HAP-1 (cell line): ENCODE measurements at places on chromosomes 3 and 15.

DNA sequence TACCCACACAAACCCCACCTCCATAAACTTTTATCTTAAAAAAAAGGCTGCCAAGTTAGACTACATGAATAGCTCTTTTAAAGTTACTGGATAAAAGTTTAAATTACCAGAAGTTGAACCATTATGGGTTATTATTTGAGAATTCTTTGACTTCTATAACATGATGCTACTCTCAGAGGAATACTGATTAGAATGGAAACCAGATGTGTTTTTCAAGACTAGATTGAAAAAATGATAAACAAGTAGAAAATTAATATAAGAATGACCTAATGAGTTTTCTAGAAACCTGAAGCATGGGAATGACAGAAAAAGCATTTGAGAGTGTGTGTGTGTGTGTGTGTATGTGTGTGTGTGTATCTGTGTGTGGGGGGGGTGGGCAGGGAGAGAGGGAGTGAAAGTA is 12.4 kb upstream of the FGF7 start:
- no peak for DNase-seq

DNA sequence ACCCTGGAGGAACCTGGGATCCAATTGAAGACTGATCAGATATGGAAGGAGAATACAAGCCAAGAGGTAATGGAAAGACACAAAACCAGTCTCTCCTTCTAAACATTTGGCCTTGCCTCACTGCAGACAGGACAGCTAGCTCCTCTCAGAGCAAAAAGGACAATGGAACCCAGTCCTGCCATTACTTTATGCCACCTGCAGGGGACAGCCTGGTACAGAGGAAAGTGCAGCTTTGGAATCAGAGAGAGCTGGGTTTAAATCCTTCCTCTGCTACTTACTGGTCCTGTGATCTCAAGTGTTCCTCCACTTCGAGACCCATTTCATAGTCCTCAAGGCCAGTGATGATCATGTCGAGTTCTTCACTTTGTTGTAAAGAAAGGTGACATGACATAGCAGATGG is 159.4 kb upstream of the SMAD3 start:
- DNase-seq = no peak

GRCh38 chr3:182668541-182668940 is 124.8 kb upstream of the ATP11B start:
- DNase-seq = no peak

- no peak for DNase-seq
These were observed 415.8 kb upstream of the SEMA6D start for GRCh38 chr15:47301481-47301880.

DNA sequence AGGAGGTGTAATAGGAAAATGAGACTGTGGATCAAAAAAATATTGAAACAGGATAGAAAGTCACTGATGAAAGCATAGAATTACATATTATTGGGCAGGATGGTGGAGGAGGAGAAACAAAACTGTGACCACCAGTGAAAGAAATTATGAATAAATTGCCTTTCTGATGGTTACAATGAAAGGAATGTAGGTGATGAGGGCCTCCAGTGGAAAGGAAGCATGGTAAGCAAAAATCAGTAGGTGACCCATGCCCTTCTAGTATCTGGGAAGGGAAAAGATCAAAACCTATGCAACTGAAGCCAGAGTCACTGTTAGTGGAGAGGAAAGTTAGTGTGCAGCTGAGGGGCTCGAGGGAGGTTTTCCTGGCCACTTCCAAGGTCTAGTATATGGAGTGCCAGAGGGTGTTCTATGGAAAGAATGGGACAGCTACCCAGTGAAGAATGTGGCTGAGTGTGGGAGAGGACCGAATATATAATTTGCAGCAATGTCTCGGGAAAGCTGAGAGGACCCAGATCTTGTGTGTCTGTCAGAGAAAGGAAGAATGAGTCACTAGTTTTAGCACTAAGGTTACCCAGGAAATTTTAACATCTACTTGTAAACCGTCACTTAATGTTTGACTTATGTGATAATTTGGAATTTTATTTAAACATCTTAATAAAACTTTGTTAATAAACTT is 146.2 kb downstream of the NFKBIZ start:
- DNase-seq = no peak
